CD8-positive, alpha-beta memory T cell (primary cell): ENCODE measurements at places on chromosomes 1 and 21.

DNA sequence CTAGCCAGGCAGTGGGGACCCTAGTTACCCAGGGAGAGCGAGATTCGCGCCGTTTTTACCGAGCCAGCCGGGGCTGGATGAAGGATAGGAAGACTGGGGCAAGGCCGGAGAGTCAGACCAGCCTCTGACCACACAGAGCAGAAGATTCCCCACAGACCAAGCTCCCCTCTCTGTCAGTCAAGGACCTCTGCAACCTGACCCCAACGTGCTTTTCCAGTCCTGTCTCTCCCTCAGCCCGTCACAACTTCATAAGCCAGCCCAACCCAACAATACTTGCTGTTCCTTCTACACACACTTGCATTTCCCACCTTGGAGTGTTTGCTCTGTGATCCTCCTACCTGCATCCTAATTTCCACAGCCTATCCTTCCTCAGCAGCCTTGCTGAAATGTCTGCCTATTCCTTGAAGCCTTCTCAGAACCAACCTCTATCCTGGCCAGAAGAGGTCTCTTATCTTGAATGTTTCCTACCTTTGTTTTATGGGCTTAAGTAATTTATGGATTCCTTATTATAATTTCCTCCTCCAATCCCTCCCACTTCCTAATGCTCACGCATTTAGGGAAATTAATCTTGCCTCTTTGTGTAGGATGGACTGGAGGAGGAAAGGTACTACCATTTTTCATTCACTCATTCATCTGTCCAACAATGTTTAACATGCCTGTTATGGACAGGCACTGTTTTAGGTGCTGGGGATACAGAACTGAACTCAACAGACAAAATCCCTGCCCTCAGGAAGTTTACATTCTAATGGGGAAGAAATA, at the start of gene GSTM3:
GSTM3 (minus strand) TSS at position 424 of the 759 bp plus-strand sequence. CDS start 751 bp downstream, outside the sequence.
- no peak for DNase-seq
- H3K27ac ChIP-seq: peak within 1 kb of the TSS; percentile 43
- H3K4me1 ChIP-seq: peaks cover 9% of the 10 kb centered on the region
- H3K4me3 ChIP-seq: peak within 1 kb of the TSS; percentile 57

- peak; percentile 5 for DNase-seq
- H3K27ac ChIP-seq: no peak overlapping the region
- H3K27me3 ChIP-seq: no peaks in the 10 kb centered on the region
- no peaks in the 10 kb centered on the region for H3K4me1 ChIP-seq
- no peak overlapping the region for H3K4me3 ChIP-seq
- no peaks in the 10 kb centered on the region for H3K36me3 ChIP-seq
Observed at GRCh38 chr1:62508187-62508758, 71.4 kb downstream of the USP1 start.

GRCh38 chr1:226119169-226119568, 56.7 kb downstream of the H3-3A start:
- H3K27me3 ChIP-seq: no peaks in the 10 kb centered on the region
- no peak overlapping the region for H3K4me3 ChIP-seq
- DNase-seq: no peak
- no peaks in the 10 kb centered on the region for H3K36me3 ChIP-seq

GRCh38 chr1:57986432-57986831, 560.1 kb downstream of the OMA1 start:
- no peak overlapping the region for H3K4me3 ChIP-seq
- no peaks in the 10 kb centered on the region for H3K27me3 ChIP-seq

DNA sequence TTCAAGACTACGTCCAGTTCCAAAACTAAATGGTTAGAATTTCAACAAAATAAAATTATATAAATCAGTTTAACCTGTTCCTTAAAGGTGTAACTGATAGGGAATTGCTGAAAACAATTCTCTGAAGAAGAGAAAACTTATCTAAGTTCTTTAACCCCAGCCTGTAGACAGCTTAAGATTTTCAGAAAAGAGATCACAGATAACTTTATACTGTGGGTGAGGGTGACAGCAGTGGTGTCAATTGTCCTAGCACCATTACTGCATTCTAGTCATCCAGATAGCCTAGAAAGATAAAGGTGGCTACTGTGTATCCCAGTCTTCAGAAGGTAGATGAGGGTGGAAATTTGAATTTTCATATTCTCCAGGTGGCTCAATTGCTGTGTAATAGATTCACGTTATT, 19.7 kb upstream of the DEGS1 start:
- H3K4me3 ChIP-seq: no peak overlapping the region
- DNase-seq: no peak
- no peak overlapping the region for H3K27ac ChIP-seq

- H3K4me3 ChIP-seq: no peak overlapping the region
- peaks cover 10% of the 10 kb centered on the region for H3K4me1 ChIP-seq
- H3K36me3 ChIP-seq: peaks cover 11% of the 10 kb centered on the region
- no peaks in the 10 kb centered on the region for H3K27me3 ChIP-seq
Observed at GRCh38 chr21:33899199-33899598, 16.4 kb downstream of the ATP5PO start.

DNA sequence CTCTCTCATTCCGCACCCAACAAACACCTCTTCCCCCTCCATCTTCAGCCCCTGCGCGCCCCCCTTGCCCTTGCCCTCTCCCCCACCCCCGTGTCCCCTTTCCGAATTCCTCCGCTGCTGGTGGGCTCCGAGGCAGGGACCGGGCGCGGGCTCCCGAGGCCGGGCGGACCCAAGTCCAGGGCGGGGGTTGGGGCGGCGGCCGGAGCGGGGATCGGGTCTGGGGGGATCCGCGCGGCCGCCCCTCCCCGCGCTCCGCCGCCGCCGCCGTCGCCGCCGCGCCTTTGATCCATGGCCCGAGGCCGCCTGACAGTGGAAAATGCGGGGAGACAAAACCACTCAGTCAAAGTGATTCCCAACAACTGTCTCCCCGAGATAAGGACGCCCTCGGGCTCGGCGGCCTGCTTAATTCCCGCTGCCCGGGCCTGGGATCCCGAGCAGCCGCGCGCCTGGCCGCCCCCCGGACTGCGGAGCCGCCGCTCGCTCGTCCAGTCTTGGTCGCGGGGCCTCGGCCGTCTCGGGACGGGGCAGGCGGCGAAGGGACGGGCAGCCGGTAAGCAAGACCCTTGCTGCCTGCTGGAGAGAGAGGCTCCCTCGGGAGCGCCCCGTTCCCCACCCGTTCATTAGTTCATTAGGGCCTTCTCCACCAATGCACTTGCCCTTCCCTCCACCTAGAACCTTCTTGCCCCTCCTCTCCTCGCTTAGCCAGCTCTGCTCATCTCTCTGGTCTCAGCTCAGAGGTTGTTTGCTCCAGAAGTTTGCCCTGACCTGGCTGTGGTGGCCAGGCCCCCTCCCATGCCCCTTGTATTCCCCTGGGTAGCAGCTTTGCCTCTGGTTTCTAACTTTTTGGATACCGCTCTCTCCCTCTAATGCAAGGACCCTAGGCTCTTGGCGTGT, 86.4 kb downstream of the PAX7 start:
- no peak overlapping the region for H3K27ac ChIP-seq
- no peaks in the 10 kb centered on the region for H3K36me3 ChIP-seq
- no peak for DNase-seq
- no peaks in the 10 kb centered on the region for H3K4me1 ChIP-seq
- peaks cover 16% of the 10 kb centered on the region for H3K27me3 ChIP-seq

- DNase-seq: no peak
- no peak overlapping the region for H3K4me3 ChIP-seq
- no peaks in the 10 kb centered on the region for H3K36me3 ChIP-seq
- H3K4me1 ChIP-seq: no peaks in the 10 kb centered on the region
Observed at GRCh38 chr1:232084584-232085223, 458.1 kb downstream of the DISC1 start.

DNA sequence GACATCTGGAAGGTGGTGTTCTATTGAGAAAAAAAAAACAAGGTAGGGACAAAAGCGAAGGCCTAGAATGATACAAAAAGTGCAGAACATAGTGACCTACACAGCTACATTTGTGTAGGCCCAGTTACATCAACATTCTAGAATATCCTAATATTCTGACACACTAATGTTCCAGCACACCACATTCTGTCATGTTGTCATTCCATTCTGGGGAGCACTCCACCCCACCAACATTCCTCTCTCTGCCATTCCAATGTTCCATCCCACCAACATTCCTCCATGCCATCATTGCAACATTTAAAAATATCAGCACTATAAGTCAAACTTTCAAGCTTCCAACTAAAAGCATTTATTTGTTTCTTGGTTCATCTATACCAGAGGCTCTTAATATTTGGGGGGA, 28.5 kb downstream of the COA7 start:
- no peaks in the 10 kb centered on the region for H3K27me3 ChIP-seq
- peaks cover 11% of the 10 kb centered on the region for H3K36me3 ChIP-seq
- H3K4me1 ChIP-seq: no peaks in the 10 kb centered on the region
- no peak overlapping the region for H3K4me3 ChIP-seq
- DNase-seq: no peak

GRCh38 chr1:227739636-227740035, 4.4 kb downstream of the SNAP47 start:
- peaks cover 18% of the 10 kb centered on the region for H3K4me1 ChIP-seq
- no peak for DNase-seq
- no peak overlapping the region for H3K4me3 ChIP-seq

DNA sequence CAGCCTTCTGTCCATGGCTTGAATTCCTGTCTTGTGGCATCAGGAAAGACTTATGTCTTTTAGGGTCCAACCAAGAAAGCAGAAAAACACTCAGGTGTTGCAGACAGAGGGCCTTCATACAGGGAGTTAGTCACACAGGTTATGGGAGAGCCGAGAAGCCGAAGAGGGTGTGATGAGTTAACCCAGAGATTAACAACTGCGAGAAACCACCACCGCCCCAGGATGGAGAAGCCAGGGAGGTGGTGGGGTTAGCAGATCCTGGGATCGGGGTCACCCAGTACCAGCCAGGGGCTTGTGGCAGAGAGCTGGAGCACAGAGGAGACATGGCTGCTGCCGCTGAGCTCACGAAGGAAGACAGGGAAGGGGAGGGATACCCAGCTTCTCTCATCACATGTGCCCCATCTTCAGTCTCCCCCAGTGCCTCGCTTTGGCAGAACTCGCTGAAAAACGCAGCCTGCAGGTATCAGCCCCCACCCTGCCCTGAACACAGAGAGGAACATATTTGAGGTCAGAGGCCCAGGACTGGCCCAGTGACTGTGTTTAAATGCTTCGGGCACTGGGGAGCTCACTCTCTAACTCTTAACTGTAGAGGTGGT, 58.7 kb downstream of the RUNX3 start:
- H3K36me3 ChIP-seq: no peaks in the 10 kb centered on the region
- peaks cover 10% of the 10 kb centered on the region for H3K4me1 ChIP-seq
- H3K27ac ChIP-seq: no peak overlapping the region
- H3K4me3 ChIP-seq: no peak overlapping the region

- H3K4me1 ChIP-seq: no peaks in the 10 kb centered on the region
- no peak for DNase-seq
Observed at GRCh38 chr1:239884796-239885195, 206.9 kb upstream of the FMN2 start.

DNA sequence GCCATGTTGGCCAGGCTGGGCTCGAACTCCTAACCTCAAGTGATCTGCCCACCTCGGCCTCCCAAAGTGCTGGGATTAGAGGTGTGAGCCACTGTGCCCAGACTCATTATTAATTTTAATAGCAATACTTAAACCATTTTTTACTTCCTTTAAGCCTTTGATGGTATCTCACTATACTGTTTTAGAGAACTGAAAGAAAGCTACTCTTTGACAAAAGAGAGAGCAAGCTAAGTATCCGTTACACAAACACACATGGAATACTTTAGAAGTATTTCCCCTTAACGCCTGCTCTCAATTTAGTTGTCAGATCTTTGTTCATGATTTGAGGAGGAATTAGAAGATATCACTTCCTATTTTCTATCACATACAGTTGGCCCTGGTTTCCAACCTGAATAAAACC, 189.4 kb downstream of the COP1 start:
- no peak overlapping the region for H3K4me3 ChIP-seq
- no peaks in the 10 kb centered on the region for H3K4me1 ChIP-seq
- no peak overlapping the region for H3K27ac ChIP-seq
- DNase-seq: no peak
- H3K36me3 ChIP-seq: no peaks in the 10 kb centered on the region
- no peaks in the 10 kb centered on the region for H3K27me3 ChIP-seq

DNA sequence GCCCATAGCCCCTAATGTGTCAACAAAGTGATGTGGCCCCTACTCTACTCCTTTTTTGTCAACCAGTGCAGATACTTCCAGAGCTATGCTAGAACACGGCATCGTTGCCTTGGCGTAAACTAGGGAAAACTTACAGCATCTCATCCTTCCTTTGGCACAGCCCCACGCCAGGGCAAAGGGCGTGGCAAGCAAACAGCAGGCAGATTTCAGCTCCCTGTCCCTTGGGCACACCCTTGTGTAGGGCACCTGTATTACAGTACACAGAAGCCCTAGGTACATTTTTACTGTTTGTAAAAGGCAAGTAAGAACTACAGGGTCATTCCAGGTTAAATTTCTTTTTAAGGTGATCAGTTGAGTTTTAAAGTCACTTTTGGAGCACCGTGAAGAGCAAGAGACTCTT, 29.3 kb downstream of the PRDX6 start:
- DNase-seq: no peak
- H3K36me3 ChIP-seq: no peaks in the 10 kb centered on the region
- H3K4me3 ChIP-seq: no peak overlapping the region
- H3K4me1 ChIP-seq: no peaks in the 10 kb centered on the region
- H3K27me3 ChIP-seq: no peaks in the 10 kb centered on the region
- no peak overlapping the region for H3K27ac ChIP-seq

GRCh38 chr1:75412616-75413015, 198.3 kb downstream of the SLC44A5 start:
- no peaks in the 10 kb centered on the region for H3K36me3 ChIP-seq
- no peak overlapping the region for H3K27ac ChIP-seq
- H3K27me3 ChIP-seq: no peaks in the 10 kb centered on the region
- no peaks in the 10 kb centered on the region for H3K4me1 ChIP-seq
- H3K4me3 ChIP-seq: no peak overlapping the region
